Myocyte (in vitro differentiated cells): ENCODE measurements at places on chromosomes 3 and 15. TPM values are rescaled to one million over a fixed set of nuclear protein-coding genes. Genes with fewer than 3 reads are reported as not detected.

The RBP2 gene
- total RNA-seq, result 0.78 and 0.94 TPM in 2 replicates

The FBXO40 gene
- 0.83 TPM in 1 of 2 replicates, not detected in the other for total RNA-seq

The DLEC1 gene
- total RNA-seq, result not detected in 2 replicates

The AADAC gene
- not detected in 2 replicates for total RNA-seq

The ADGRG7 gene
- not detected in 2 replicates for total RNA-seq

The ZBBX gene
- total RNA-seq, result not detected in 2 replicates

The CCR3 gene
- 0.10 TPM in 1 of 2 replicates, not detected in the other for total RNA-seq

The CCR8 gene
- total RNA-seq, result not detected in 2 replicates

The AVEN gene
- total RNA-seq, result 69.2 and 77.7 TPM in 2 replicates

The TERC gene
- total RNA-seq, result 86.8 and 454 TPM in 2 replicates

The EPHB1 gene
- 0.36 and 0.86 TPM in 2 replicates for total RNA-seq

DNA sequence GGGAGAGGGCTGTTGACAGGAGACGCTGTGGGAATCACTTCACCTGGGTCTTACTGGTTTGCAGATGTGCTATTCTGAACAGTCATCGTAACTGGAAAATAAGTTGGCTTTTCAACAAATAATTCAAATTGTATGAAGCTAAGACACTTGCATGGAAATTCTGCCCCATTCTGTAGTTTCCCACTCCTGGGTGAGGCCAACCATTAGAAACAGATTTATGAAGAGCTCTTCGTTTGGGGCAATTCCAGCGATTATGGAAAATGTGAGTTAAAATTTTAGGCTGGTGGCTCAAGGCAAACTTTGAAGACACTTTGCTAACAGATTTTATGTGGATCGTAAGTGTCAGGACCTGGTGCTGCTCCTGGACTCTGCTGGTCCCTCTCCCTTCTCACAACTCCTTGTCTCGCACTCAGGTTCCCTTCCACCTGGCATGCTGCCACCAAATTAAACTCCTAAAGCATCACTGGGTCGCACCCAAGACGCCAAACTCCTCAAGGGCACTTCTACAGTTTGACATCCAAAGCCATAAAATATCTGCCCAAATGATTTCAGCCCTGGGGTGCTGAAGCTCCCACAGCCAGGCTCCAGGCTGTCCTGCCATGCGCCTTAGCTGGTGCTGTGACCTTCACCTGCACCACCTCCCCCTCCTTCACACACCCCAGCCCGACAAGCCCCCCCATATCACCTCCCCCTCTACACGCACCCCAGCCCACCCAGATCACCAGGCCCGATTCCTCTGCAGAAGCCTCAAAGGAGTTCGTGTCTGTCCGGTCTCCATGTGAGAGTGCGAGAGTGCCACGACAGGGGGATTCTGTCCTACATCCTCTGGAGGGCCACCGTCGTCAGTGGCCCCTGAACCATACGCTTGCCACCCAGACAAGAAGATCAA lies 138.4 kb downstream of the NSMCE3 start:
- no peak for DNase-seq

GRCh38 chr15:42919799-42920518 lies 619 bp downstream of the TTBK2 start:
- peak; percentile 33 for DNase-seq

- DNase-seq, result no peak
Measured at GRCh38 chr15:79463043-79463780, 31.1 kb downstream of the MINAR1 start.

- DNase-seq, result no peak
Measured at GRCh38 chr3:117367861-117368260, 658.3 kb downstream of the TUSC7 start.

DNA sequence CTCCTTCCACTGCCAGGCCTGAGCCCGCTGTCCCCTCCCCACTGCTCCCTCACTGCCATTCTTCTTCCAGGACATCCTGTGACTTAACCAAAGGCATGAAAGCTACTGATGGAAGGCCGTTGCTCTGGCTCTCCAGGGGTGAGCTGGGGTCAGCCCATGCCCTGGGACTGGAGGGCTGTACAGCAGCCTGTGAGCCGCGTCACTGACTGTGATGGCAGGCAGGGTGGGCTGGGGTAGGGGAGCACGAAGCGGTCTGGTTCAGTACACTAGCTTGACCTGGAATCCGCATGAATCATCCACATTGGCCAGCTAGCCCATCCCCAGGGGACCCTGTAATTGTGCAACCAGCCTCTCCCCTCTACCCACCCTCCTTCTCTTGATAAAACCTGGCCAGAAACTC lies 30.8 kb downstream of the CORO2B start:
- peak; percentile 29 for DNase-seq

- no peak for DNase-seq
Measured at GRCh38 chr3:132435224-132435910, 18.1 kb downstream of the DNAJC13 start.

GRCh38 chr15:55891196-55891595 lies 102.2 kb downstream of the NEDD4 start:
- no peak for DNase-seq

- DNase-seq, result no peak
Measured at GRCh38 chr3:50503504-50504342, at the start of gene CACNA2D2. Gene CACNA2D2 (minus strand): TSS chr3:50503634. CDS start chr3:50503423, 211 bp downstream.

DNA sequence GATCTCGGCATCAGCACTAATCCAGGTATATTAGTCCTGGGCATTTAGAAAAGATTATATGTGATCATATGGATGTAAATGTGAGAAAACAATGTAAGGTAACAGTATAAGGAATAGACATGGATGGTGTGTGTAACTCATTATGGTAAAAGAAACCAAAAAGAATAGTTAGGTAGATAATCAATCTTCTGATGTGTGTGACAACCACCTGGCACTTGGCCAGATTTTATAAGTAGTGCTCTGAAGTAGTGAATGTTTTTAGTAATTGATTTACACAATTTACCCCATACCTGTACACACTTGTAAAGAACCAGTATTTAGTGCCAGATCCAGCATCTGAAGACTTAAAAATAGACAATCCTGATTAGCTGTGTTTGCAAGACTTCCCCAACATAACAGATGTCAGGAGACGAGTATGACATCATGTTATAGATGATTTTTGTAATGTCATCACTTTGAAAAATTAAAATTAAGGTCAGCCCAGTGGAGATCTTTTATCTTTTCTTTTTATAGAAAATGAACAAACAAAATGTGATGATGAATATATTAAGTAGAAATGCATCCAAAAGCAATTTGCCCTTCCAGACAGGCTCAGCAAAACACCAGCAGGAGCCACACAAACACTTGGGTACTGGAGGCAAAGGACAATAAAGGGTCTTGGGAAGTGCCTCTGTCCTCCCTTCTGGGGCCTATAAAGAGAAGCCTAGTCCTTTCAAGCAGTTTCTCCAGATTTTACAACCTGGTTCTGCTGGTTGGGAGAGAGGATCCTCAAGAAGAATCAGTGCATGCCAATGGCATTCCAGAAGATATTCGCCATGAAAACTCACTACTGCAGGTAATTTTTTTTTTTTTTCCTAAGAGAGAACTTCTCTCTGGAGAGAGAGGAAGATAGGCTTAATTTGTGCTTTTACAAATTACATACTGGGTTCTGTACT lies 140.7 kb downstream of the MECOM start:
- no peak for DNase-seq

GRCh38 chr3:185028121-185028520 lies 124.7 kb downstream of the C3orf70 start:
- no peak for DNase-seq

DNA sequence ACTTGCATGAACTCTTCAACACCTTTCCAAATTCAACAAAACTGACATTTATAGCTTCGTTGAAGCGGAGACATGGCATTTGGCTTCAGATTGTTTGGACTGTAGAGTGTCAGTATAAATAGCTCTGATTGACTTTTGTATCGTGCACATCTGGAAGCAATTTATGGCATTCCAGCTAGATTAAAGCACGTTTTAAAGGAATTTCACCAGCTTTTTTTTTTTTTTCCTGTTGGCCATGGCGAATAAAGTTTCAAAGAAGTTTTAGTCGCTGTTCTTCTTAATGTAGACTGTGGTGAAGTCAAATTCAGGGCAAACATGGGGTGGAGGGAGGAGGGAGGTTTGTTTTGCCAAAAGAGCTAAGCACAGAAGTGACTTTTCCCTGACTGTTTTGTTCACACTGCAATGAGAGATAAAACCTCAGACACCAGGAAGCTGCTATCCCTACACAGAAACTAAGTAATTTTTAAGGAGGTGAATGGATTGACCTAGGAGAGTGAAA lies 391.0 kb upstream of the RARB start:
- DNase-seq, result no peak

GRCh38 chr3:172209333-172210321 lies 170.2 kb downstream of the FNDC3B start:
- DNase-seq, result peak; percentile 39

- DNase-seq, result no peak
Measured at GRCh38 chr3:126460381-126460780, 15.3 kb downstream of the ZXDC start.

GRCh38 chr15:101635944-101636727 lies 16.0 kb downstream of the TM2D3 start:
- no peak for DNase-seq

- no peak for DNase-seq
Measured at GRCh38 chr3:45716790-45717336, 27.7 kb downstream of the SACM1L start.

- DNase-seq, result no peak
Measured at GRCh38 chr3:63064209-63064755, 189.1 kb upstream of the CADPS start.

DNA sequence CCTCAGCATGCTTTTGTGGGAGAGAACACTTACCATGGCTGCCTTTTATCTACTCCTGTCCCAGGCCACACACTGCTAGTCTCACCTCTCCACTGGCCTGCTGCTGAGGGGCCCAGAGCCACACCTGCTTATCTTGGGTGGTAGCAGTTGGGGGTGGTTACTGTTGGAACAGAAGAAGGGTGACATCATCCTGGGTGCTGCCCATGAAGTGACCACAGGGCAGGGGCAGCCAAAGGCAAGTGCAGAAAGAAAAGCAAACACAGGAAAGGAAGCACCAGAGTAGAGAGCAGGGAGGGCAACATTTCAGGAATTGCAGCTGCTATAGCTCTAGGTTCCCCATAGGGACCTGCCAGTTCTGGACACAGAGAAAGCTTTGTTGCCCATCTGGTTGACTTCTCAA lies 345.2 kb downstream of the VPS13C start:
- peak; percentile 48 for DNase-seq

DNA sequence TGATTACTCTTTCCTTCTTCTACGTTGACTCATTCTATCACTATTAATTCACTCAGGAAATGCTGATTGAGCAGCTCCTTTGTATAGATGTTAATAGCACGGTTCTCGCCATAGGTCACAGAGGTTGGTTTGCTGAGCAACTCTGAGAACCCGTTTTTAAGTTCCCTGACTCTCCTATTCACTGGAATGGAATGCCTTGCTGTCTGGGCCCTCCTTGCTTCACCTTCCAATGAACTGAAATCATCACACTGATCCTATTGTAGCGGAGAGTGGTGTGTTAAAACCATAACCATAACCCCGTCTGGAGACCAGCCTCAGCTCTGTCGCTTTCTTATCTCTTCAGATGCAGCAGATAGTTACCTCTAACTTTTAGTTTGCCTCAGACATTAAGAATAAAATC lies 323.6 kb downstream of the GABRB3 start:
- DNase-seq, result no peak

DNA sequence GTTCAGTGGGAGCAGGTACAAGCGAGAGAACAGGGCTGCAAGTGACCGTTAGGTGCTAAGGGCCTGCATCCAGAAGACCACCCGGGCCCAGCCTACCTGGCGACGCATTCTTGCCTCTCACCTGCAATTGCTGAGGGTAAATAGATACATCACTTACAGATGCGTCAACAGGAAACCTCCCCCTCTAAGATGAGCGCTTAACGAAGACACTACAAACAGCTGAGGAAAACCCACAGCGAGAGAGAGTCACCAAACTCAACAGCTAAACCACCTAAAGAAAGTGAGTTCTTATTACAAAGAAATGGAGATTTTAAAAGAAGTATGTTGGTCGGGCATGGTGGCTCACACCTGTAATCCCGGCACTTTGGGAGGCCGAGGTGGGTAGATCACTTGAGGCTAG lies 157.9 kb downstream of the CHSY1 start:
- DNase-seq, result no peak

- DNase-seq, result no peak
Measured at GRCh38 chr3:194386648-194387047, 12.4 kb downstream of the GP5 start.

DNA sequence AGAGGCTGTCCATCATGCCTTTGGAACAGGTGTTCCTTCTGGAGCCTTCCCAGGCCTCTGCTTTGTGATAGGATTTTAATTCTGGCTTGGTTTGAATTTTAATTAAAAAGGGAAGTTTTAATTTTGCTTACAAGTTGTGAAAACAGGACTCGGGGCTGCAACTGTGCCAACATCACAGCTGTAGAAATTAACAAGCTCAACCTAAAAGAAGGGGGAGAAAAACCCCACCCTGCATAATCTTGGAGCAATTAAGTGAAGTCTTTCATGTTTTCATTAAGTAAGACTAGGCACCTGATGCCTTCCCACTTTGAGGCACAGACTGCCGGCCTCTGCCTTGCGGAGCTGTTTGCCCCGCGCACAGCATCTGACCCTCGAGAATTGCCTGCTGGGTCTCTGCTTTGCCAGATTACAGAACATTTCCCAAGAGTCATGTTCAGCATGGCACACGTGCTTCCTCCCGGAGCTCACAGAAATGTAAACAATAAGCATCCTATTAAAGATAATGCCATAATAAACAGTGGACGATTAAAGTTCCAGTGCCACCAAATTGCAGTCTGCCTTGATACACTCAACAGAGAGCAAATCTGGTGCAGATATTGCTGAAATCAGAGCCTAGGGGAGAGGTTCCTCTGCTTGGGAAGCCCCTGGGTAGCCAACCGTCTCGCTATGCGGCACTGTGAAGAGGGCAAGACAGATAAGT lies 364.2 kb downstream of the LRTM1 start:
- no peak for DNase-seq

DNA sequence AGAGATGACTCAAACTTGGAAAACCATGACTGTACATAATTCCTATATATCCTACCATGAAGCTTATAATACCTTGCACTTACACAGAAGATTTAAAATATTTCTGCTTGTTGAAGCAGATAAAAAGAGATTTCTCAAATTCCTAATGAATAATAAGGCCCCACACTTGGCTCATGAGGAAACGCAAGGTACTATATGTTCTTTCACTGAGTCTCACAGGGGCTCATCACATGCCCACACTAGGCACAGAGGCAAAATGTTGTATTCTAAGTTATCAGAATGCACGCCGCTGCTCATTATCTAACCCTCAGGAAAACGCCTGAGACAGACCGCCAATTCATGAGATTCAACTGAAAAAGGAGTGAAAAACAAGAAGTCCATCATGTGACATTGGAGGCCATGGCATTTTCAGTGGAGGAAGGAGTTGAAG lies 5.6 kb downstream of the MYO1E start:
- no peak for DNase-seq

- DNase-seq, result no peak
Measured at GRCh38 chr3:98991393-98991792, 89.9 kb upstream of the DCBLD2 start.

DNA sequence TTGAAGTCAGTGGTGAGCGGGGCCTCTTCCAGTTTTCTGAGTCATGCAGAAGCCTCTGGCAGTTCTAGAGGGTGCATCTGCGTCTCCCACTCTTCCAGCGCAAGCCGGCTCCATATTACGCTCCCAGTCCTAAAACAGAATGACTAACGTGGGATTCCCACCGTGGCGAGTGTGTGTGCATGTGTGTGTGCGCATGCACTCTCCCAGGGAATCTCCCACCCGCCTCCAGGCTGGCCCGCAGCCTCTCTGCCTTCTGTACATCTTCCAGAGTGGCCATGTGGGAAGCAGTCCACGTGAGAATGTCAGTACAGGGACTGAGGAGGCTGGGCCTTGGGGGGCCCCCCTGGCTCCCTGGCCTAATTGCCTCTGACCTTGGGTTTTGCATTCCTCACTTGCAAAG lies 87.7 kb downstream of the LSM3 start:
- DNase-seq, result peak; percentile 65
